Cortex of kidney (tissue), 1 donor: ENCODE measurements at places on chromosomes 13 and 19.

DNA sequence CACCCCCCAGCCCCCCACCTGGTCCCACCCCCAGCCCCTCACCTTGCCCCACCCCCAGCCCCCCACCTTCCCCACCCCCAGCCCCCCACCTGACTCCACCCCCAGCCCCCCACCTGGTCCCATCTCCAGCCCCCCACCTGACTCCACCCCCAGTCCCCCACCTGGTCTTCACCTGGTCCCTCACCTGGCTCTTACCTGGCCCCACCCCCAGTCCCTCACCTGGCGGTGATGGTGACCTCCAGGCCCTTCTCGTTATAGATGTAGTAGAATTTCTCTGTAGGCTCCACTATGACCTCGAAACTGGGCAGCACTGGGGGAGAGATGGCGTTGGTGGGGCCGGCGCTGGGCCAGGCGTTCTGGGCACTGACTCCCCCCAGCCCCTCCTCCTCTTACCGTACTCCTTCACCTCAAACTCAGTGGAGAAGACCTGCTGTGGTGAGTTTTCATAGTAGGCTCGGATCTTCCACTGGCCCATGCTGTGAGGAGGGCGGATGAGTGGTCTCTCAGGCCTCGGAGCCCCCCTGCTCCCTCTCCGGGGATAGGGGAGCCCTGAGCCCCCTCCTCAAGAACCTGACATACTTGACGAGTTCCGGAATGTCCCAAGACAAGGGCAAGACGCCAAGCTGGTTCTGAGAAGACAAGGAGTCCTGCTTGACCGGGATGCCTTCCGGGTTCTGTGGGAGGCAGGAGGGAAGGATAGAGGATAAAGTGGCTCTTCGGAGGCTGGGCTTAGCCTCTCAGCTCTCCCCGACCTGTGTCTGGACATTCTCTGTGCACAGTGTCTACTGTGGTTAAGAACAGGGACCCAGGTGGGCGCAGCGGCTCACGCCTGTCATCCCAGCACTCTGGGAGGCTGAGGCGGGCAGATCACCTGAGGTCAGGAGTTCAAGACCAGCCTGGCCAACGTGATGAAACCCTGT, 6.4 kb downstream of the C3 start:
- DNase-seq: no peak

DNA sequence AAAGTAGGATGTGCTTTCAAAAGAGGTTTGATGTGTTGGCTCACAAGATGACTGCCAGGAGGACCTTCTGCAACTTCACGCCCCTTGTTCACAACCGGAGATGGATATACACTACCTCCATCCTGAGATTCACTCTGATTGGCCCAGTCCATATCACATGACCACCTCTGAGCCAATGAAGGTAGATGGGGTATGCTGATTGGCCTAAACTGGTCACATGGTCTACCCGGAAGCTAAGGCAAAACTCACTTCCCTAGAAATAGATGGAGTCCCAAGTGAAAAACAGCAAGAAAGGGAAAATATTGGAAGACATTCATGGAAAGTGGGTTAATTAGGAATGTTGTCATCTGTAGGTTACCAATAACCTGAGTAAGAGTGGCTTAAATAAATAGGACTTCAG, 119.7 kb upstream of the MRI1 start:
- no peak for DNase-seq

DNA sequence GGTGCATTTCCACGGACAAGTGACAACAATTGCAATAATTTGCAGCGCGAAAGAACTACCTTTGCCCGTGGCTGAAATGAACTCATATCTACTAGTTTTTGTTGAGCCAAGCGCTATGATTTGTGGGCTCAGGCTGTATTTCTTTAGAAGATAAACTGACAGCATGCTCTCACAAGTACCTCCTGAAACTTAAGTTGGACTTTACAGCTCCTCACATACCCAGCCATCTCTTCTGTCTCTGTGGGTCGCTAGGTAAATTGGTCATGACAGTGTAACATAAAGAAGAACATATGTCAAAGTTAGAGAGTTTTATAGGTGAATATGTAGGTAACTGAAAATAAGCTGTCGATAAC, 839 bp downstream of the COG6 start:
- no peak for DNase-seq

- DNase-seq: no peak
These were observed 27.0 kb upstream of the METTL21C start for GRCh38 chr13:102721800-102722231.

DNA sequence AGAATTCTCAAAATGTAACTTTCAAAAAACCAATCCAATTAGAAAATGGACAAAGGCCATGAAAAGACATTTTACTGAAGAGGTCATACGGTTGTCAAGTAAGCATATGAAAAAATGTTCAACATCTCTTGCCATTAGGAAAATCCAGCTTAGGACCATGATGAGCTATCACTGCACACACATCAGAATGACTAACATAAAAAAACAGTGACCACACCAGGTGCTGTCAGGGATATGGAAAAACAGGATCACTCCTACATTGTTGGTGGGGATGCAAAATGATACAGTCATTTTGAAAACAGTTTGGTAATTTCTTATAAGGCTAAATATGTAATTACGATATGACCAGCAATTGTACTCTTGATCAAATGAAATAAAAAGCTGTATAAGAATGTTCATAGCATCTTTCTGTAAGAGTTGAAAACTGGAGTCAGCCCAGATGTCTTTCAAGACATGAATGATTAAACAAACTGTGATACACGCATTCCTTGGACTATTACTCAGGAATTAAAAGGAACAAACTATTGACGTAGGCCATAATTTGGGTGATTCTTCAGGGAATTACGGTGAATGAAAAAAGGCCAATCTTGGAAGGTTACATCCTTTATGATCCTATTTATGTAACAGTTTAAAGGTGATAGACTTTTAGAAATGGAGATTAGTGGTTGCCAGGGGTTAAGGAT, 26.9 kb upstream of the RCBTB2 start:
- DNase-seq: no peak

- no peak for DNase-seq
These were observed 8.6 kb upstream of the HIPK4 start for GRCh38 chr19:40398417-40399131.
